ENCODE measurements at places on chromosomes 4 and X.

- no peak for DNase-seq
Observed at GRCh38 chr4:136484996-136485395, 1047.3 kb downstream of the PCDH18 start.

GRCh38 chr4:104064646-104065577, 345.1 kb upstream of the TACR3 start:
- no peak for DNase-seq

- DNase-seq: no peak
Observed at GRCh38 chrX:68930542-68931317, 101.9 kb downstream of the EFNB1 start.

- DNase-seq: no peak
Observed at GRCh38 chrX:4182408-4182806, 469.0 kb upstream of the PRKX start.

GRCh38 chr4:76211769-76212708, 1.6 kb downstream of the SCARB2 start:
- DNase-seq: no peak

DNA sequence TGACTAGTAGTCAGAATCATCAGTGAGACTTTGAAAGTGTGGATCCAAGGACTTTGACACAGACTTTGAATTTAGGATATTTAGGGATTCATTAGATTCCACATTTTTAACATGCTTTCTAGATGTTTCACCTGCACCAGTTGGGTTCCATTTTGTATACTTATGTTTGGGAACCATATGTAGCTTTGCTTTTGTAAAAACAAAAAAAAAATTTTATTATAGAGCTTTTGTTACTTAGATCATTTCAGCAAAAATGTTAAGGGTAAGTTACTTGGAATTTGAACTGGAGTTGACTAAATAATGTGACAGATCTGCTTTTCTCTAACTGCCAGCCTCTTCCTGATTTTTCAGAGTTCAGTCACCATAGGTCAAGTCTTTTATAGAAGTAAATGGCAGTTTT, 14.6 kb downstream of the PDLIM5 start:
- DNase-seq: no peak

GRCh38 chrX:151631822-151632221, 63.4 kb upstream of the PRRG3 start:
- DNase-seq: no peak

GRCh38 chr4:76637712-76638361, 202.8 kb downstream of the SHROOM3 start:
- DNase-seq: no peak

- no peak for DNase-seq
Observed at GRCh38 chr4:110163327-110164069, 34.9 kb downstream of the ELOVL6 start.

GRCh38 chrX:154059729-154060245, 37.7 kb downstream of the MECP2 start:
- no peak for DNase-seq

GRCh38 chrX:53471346-53471745, 37.2 kb upstream of the HSD17B10 start:
- no peak for DNase-seq

- DNase-seq: no peak
Observed at GRCh38 chr4:86819561-86819960, 29.6 kb downstream of the SLC10A6 start.

DNA sequence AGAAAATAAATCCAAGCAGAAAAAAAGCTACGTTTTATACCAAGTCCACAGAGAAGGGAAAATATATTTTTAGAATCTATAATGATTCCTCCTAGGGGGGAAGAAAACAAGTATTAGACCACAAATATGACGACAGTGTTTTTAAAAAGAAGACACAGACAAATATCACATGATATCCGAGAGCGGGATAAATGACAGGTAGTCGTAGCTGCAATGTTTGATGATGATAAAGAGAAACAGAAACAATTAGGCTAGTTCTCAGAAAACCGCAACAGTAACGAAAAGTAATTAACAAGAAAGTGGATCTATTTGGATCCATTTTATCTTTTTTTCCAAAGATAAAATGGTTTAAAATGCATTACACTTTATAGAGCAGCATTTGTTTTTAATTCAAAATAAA, 918 bp downstream of the HAUS3 start:
- no peak for DNase-seq

DNA sequence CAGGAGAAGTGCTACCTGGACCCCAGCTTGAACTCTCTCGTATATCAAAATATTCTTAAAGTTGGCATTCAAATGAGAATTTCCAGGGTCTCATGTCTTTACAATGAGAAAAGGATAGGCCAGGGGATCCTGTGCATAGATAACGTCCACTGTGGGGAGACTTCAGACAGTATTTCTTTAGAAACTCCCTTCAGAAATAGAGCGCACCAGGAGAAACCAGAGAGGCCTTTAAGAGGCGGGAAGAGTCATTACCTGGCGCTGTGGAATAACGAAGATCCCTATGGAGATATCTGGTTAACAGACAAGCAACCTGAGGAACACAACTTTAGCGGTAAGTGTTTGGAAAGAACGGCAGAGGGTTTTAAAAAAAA, 600 bp downstream of the RADX start:
- no peak for DNase-seq

DNA sequence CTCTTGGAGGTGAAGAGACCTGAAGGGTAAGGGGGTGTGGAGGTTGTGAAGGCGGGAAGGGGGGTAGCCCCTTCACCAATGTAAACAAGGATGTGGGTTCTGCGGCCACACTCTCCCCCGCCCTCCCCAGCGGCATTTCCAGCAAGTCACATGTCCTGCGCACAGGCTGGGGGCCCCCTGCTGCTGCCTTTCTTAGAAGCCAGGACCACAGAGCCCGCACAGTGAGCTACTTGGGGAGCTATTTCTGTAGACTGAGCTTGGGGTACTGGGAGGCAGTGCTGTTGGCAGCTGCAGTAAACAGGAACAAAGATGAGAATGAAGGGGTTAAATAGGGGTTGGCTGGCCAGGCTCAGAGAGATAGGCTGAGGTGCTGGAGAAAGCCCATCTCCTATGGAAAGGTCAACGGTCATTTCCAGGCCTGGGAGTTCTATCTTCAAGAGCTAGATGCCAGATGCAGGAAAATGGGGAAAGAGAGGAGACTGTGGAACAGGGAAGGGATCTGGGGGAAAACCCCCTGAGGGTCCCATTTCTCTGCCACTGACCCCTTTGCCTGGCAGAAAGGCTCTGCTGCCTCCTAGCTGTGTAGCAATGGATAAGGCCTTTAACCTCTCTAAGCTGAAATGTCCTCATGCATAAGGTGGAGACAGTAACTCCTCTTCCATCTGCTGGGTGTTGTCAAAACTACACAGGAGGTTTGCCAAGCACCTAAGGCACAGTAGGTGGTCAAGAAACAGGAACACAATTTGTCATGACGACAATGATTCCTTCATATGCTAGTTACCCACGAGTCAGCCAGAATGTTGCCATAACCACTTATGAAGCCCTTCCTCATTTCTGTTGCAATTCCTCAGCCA, 18.5 kb upstream of the PIM2 start:
- peak; percentile 59 for DNase-seq

DNA sequence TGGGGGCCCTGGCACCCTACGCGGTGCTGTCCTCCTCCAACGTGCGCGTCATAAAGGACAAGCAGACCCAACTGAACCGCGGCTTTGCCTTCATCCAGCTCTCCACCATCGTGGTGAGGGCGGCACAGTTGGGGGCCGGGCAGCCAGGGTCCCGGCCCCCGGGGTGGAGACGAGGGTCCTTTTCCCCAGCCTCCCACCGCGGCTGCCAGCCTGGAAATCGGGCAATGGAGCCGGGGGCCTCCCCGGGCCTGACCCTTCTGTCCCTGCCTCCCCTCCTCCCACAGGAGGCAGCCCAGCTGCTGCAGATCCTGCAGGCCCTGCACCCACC, 13.7 kb upstream of the UBA1 start:
- no peak for DNase-seq

- DNase-seq: no peak
Observed at GRCh38 chr4:683247-683897, 5.6 kb downstream of the SLC49A3 start.

GRCh38 chrX:111445485-111445884, 33.5 kb upstream of the DCX start:
- no peak for DNase-seq

GRCh38 chrX:150692296-150692695, 900 bp upstream of the MTMR1 start:
- no peak for DNase-seq

- DNase-seq: no peak
Observed at GRCh38 chrX:133575501-133576136, 160.3 kb upstream of the GPC4 start.

- no peak for DNase-seq
Observed at GRCh38 chrX:124098089-124098488, 136.6 kb downstream of the STAG2 start.

DNA sequence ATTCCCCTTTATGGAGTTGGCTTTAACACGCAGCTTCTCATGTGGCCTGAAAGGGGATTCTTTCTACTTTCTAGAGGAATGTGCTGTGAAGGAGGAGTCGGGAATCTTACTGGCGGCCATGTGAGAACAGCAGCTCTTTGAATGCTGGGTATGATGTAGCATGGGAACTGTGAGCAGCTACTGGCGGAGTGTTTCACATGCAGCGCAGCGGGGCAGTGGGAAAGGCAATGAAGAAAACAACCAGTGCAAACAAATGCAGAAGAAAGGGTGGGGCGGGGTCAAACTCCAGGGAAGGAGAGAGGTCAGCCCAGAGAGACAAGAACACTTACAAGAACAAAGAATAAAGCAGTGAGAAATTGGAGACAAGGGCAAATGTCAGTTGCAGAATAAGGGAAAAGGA, 363.8 kb upstream of the FTHL17 start:
- no peak for DNase-seq

GRCh38 chr4:24881508-24882196, 31.2 kb downstream of the CCDC149 start:
- DNase-seq: no peak

DNA sequence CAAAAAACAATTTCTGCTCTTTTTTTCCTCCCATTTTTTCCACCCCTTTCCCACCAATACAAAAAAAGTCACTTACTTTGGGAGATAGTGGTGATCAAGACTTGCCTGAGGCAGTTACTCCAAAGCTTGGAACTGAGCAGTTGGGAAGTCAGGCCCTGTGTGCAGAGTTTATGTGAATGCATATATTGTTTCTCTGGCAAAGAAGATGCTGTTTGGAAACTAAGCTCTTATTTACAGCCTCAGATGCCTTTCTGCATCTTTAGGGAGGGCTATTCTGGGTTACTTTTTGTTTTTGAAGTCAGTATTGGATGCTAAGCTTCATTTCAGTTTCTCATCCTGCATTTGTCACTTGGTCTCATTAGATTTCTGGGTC, 136.3 kb downstream of the ZNF330 start:
- DNase-seq: no peak

DNA sequence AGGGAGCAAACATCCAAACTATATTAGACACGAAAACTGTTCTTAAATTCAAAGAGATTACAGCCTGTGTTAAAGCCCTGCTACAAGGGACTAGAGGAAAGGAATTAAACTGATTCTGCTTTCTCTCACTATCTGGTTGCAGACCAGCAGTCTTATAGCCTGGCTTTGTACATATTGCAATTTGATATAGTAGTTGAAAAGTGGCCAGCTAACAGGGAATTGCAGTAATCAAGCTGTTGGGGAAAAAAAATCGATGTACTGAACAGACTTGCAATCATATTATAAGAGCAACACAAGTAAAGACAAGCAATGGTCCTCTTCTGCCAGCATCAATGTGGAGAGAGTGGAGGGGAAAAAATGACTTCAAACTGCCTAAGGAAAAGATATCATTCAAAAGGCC, 364.4 kb upstream of the EPHA5 start:
- no peak for DNase-seq

DNA sequence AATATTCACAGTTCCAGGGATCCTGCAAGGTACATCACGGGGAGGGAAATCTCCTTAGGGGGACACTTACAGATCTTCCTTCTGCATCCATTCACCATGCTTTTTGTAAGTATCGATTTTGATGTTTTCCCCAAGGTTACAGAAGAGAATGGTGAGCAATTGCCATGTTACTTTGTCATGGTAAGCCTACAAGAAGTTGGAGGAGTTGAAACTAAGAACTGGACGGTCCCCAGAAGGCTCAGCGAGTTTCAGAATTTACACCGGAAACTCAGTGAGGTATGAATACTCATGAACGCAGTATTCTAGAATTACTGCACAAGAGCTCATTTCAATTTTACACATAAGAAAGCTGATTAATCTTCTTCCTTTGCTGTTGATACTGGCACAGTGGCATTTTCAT, 53.9 kb downstream of the LRP2BP start:
- no peak for DNase-seq

DNA sequence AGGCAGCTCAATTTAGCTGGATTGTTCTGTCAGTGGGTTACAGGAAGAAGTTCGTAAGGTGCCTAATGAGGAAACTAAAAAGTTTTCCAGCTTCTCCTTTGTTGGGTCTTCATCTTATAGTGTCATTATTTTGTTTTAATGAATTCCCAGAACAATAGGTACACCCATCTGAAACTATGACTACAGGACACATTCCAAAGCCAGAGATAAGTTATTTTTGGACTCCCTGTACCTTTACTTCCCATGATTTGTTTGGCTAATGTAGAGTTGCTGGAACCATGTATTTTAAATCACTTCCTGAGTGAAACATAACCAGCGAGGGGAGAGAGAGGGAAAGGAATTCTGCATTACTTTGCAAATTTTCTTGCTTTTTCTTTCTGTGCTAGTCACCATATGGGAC, 114.0 kb downstream of the CLCN5 start:
- DNase-seq: no peak

GRCh38 chr4:184636144-184636543, 13.1 kb downstream of the CASP3 start:
- no peak for DNase-seq

- peak; percentile 18 for DNase-seq
Observed at GRCh38 chr4:139223682-139224317, 46.8 kb upstream of the ELF2 start.

DNA sequence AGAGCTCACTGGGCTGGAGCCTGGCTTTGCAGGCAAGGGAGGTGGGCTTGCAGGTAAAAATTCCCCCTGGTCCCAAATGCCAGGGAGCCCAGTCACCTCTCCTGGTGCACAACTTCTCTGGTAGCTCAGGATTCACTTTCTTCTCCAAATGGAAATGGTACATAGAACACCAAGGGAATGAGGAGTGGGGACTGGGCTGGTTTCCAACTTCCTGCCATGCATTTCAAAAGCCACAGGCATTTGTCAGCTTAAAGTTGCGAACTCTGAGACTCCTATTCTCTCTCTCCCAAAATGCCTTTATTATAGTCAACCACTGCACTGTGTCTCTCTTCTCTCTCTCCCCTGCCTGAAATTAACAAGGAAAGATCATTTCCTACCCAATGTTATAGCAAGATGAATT, 177.3 kb downstream of the GRIA3 start:
- DNase-seq: no peak

Measured in stimulated activated CD4-positive, alpha-beta T cell treated with anti-CD3 and anti-CD28 coated beads, TNF-alpha, amount 100 ng/mL, for 24 hours (primary cell).